ENCODE measurements at places on chromosomes 2 and 18.

- no peak for DNase-seq
These were observed 249.1 kb upstream of the SIX2 start for GRCh38 chr2:45258311-45258710.

DNA sequence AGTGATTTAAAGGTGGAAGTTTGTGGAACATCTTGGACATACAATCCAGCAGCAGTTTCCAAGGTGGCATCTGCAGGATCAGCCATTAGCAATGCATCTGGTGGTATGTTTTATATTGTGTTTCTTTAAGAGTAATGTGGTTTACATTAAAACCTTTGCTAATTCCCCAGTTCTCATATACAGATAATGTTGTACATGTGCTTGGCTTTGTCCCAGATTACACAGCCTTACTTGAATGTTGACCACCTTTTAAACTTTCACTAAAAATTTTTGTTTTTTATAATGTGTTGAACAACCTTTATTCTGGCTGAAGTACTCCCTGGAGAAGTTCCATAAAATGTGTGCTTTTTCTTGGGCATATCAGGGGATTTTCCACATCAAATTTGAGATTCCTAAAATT, 57.5 kb downstream of the MIB1 start:
- DNase-seq = no peak

- DNase-seq = no peak
These were observed 377.3 kb upstream of the POU3F3 start for GRCh38 chr2:104476563-104476988.

GRCh38 chr18:2146092-2146491, 425.2 kb downstream of the METTL4 start:
- no peak for DNase-seq

DNA sequence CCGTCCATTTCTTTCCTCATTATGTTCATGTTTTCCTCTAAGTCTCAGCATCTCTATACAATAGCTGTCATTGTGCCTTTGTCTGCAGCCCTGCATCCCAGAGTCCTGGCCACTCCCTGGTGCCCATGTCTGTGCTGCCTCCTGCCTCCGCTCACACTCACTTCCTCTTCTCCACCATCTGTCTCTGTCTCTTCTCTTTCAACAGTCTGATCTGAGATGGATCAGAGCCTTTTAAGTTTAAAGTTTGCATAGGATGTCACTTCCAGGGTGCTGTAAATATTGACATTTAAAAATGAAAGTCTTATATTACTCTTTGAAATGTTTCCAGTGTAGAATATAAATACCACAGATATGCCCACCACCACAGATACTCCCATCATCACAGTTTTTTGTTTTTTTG, 42.7 kb downstream of the UBE2F start:
- DNase-seq = no peak

DNA sequence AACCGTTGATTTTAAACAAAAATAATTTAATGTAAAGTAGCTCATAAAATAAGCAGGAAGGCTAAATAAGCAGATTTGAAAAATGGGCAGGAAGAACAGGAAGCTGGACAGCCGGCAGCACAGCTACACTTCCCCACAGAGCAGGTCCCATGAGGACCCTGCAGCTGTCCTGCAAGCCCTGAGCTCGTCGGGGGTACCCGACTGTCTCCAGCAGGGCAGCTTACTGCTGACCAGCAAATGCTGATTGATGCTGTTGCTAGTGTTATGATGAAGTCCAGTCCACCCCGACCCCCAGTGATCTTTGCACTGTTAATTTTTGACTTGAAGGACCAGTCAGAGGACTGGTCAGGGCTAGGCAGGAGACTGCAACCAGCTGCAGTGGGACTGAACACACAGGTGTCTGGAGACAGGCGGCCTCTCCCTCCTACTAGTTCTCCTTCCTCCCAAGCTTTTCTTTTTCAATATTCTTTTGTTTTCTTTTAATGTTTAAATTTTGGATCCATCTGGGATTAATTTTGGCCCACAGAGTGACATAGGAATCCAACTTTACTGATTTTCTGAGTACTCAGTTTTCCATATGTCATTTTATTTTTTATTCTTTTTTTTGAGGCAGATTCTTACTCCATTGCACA, 27.7 kb downstream of the POLE4 start:
- DNase-seq = no peak

GRCh38 chr2:14601156-14601770, 31.3 kb upstream of the LRATD1 start:
- no peak for DNase-seq

DNA sequence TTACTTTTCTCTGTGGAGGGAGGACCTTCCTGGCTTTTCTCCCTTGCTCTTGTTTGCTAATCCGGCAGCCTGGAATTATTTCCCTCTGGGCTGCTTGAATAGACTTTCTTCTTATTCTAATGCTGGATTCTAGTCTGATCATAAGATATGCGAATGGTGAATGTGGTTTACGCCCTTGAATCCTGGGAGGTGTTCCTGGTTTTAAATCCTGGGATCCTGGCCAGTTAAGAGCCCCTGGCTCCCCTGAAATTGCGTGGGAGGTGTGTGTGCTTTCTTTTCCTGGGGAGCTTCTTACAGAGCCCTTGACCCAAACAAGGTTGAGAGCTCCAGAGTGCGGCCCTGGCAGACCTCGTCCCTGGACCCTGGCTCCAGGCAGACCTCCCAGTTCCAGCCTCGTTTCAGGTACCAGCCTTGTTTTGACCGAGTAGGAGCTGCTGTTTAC, 2.8 kb downstream of the SH3BP4 start:
- no peak for DNase-seq

DNA sequence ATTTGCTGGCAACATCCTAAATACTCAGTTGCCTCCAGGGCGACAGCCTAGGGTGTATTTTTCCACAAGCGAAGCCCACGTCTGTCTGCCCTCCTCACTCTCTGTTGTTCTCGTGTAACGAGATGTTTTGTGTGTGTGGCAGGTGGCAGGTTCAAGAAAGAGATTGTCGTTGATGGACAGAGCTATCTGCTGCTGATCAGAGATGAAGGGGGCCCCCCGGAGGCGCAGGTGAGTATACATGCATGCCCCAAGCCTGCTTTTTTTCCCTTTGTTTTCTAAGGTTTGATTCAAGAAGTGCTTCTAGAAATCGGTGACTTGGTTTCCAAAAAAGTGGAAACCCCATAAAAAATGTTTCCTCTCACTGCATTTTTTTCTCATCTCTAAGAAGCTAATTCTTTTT, 247.0 kb downstream of the AGAP1 start:
- DNase-seq = no peak

DNA sequence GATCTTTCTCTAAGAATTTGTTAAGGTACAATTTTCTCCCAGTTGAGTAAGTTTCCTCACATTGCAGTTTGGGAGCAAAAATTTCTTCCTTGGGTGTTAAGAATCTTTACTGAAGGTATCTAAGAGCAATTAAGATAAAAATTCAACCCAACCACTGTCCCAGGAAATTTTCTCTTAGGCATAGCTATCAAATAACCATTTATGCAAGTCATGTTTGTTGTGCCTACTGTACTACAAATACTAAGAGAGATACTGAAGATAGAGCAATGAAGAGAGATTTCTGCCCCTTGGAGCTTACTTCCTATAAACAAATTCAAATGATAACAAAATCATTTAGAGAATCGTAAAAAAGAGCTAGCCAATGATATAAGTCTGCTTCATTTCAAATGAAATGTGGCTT, 402.8 kb downstream of the LRRTM4 start:
- no peak for DNase-seq

DNA sequence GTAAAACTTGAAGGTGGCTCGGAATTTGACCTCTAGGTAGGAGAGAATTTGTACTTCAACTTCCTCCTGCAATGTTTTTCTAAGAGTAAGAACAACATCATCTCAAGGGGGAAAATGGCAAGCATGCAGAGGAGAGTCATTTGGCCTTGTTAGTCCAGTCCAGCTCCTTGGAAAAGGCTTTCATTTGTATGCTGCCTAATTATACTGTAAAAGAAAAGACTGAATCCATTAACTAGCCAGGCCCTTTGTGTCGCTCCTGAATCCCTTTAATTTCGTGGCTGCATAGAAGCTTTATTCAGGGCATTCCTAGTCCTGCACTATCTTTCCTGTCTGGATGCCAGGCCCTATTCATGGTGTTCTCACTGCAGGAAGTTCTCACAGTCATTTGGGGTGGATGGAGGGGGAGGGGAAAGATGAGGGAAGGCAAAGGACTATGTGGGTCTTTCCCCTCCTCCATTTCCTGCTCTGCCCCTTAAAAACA, 36.0 kb downstream of the PHLPP1 start:
- DNase-seq = no peak

DNA sequence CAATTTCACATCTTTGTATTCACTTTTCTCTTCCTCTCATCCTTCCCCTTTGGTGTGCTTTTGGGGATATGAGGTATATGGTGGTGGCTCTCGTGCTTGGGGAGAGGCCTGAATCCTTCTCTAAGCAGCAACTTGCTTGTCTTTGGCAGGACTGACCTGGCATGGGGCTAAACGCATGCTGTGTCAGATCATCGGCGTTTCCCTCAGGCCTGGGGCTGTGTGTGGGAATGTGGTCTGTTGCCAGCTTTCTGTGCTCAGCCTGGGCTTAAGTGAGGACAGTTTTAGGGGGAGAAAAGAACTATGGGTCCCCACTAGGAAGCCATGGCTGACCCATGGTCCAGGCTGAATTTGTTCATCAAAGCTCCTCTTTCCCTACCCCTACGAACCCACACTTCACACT, 60.7 kb downstream of the TET3 start:
- no peak for DNase-seq

GRCh38 chr2:96623116-96623515, 15.0 kb downstream of the KANSL3 start:
- no peak for DNase-seq

GRCh38 chr2:220336771-220337170, 709.3 kb downstream of the SLC4A3 start:
- DNase-seq = no peak

GRCh38 chr2:166494140-166494624, at the start of gene SCN7A:
TSS of gene SCN7A (minus strand) at chr2:166494249. CDS start at chr2:166477696, 16,553 bp downstream.
- DNase-seq = no peak

DNA sequence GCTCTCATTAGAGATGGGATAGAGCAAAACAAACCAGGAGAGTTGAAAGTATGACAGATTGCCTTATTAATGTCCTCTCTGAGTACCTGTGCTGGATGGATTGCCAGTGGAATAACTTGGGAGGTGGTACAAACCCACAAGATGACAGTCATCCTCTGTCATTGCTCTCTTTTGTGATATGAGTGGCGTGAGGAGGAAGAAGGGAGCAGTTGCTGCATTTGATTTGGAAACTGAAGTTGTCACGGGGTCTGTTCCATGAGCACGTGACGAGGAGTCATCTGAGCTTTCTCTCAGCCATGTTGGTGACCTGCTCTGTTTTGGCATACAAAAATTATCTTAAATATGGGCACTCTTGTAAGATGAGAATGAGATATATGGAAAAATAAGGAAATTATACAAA, 204.9 kb downstream of the FAM210A start:
- no peak for DNase-seq

DNA sequence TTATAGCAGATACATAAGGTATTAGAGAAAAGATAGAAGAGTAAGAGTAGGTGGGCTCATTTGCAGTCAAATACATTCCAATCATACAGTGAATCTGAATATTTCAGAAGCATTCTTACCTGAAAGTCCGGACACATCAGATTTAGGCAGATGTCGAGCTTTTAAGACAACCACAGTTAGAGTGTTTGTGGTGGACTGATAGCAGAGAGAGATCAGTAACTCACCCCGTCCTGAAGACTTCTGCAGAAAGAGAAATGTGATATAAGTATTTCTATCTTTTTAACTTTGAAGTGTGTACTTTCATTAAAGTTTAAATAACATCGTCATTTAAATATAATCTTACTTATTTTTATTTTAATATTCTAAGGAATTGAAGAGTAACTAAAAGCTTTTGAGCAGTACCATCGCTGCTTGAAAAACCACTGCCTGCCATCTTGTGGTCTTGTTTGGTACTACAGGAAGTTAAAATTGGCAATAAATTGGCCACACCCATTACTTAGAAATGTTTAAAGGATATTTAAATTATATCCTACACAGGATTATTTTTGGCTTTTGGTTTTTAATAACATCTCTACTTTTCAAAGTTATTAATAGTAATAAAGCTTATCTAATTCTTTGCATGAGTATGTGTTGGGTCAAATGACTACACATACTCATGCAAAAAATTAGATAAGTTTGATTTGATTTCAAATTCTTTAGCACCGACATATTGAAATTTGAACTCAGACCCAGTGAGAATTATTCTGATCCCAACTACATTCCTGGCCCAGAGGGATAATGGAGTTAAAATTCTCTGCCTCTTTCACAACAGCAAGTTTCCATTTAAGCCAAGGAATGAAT, 5.5 kb downstream of the SYT4 start:
- no peak for DNase-seq

- no peak for DNase-seq
These were observed 10.4 kb upstream of the KCNK3 start for GRCh38 chr2:26682155-26682554.

- DNase-seq = no peak
These were observed 97.3 kb downstream of the RTP5 start for GRCh38 chr2:241966647-241967466.
